ENCODE measurements at places on chromosomes 12 and 14. TPM values are rescaled to one million over a fixed set of nuclear protein-coding genes. Genes with fewer than 3 reads are reported as not detected.

FOXM1 gene
- 13.7 TPM for polyA plus RNA-seq

NID2 gene
- polyA plus RNA-seq: 71.7 TPM

ENDOU gene
- polyA plus RNA-seq: 0.71 TPM

PRR4 gene
- polyA plus RNA-seq: 4.1 TPM

SLC38A4 gene
- polyA plus RNA-seq: 9.9 TPM

SDR9C7 gene
- 0.46 TPM for polyA plus RNA-seq

KRT8 gene
- polyA plus RNA-seq: 3.2 TPM
